ENCODE measurements at places on chromosomes 7 and 10. TPM values are rescaled to one million over a fixed set of nuclear protein-coding genes. Genes with fewer than 3 reads are reported as not detected.

COBL gene
- total RNA-seq: 4.0 TPM

GSTO2 gene
- 2.4 TPM for total RNA-seq

TMEM140 gene
- 1.0 TPM for total RNA-seq

C1GALT1 gene
- total RNA-seq: 27.8 TPM

COPS6 gene
- total RNA-seq: 169 TPM

UBE3C gene
- total RNA-seq: 67.4 TPM

FAM25G gene
- total RNA-seq: 1.5 TPM

OPN4 gene
- not detected for total RNA-seq

PAX4 gene
- total RNA-seq: not detected

ACTR3C gene
- total RNA-seq: not detected

PNLIPRP2 gene
- not detected for total RNA-seq

CRTAC1 gene
- 1.4 TPM for total RNA-seq

FEZF1 gene
- total RNA-seq: not detected

ANXA8 gene
- total RNA-seq: 35.1 TPM

TMEM176A gene
- total RNA-seq: not detected

CDHR1 gene
- 0.11 TPM for total RNA-seq

NPY gene
- total RNA-seq: not detected

HOXA4 gene
- total RNA-seq: 2.3 TPM

MEOX2 gene
- not detected for total RNA-seq

OR6B1 gene
- total RNA-seq: not detected

PPP1R3C gene
- 28.3 TPM for total RNA-seq

CDH23 gene
- total RNA-seq: 1.9 TPM

PRLHR gene
- not detected for total RNA-seq

CUZD1 gene
- 1.4 TPM for total RNA-seq

SPDYE2 gene
- total RNA-seq: not detected

Measured in A549 treated with Hydrocortisone at 1 μM for 4 hours (cell line).